ENCODE measurements at places on chromosomes 5 and 9.

GRCh38 chr5:150113047-150113744 lies 26.8 kb upstream of the CSF1R start:
- no peak for DNase-seq

DNA sequence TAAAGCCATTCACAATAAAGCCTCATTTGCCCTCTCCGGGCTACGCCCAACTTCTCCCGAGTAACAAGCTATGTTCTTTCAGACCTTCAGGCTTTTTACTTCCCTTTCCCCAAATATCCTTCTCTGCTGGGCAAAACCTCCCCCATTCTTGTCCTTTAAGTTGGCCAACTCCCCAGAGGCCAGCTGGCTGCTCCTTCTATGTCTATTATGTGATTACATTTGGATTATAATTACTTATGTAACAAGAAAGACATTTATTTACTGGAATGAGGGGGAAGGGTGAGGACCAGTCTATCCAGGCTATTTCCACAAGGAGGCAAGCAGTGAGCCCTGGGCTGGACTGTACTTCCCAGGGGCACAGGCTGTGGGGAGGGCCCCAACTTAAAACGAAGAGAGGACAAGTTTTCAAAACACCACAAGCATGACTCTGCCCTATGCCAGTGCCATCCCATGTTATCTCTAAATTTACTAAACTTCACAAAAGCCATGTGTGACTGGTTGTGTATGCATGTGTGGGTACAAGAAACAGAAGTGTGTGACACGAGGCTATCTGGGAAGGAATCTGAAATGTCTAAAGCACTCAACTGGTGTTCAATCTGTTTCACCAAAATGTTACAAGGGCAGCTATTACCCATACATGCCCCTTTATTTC lies 84.5 kb downstream of the GNAQ start:
- DNase-seq = no peak

DNA sequence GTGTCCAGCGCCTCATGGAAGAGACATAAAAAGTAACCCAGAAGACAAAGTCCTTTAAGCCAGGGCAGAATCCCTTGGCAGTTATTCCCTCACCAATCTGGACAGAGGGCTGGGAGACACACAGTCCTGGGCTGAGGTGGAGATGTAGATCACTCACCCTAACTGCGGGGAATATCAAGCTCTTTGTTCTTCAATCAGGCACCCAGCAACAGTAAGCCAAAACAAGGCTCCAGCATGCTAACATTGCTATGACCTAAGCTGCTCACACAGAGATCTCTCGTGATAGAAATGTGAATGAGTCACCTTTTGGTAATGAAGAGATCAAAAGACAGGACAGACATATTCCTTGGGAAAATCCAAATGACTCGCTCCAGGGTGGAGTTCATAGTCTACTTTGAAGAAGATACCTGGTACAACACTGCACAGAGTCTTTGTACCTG lies 101.3 kb downstream of the FBN2 start:
- DNase-seq = no peak

GRCh38 chr5:90855296-90856010 lies 296.9 kb downstream of the ADGRV1 start:
- no peak for DNase-seq

- DNase-seq = no peak
Observed at GRCh38 chr5:91079037-91079436, 304.1 kb downstream of the ARRDC3 start.

DNA sequence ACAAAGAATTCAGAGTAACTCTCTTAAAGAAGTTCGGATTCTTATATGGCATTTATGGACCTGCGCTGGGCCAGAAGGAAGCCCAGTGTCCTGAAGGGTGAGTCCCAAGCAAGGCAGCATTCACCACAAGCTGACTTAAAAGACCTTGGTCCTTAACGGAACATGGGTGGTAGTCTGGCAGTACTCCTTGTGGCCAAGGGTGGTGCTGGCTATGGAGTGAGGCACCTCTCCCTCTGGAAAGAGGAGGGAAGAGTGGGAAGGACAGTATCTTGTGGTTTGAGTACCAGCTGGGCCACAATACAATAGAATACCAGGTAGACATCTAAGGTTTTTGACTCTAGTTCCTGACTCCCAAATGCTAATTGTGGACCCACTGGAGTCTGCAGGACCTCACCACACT lies 425.7 kb upstream of the CYLC2 start:
- no peak for DNase-seq

- no peak for DNase-seq
Observed at GRCh38 chr9:3074247-3074646, 230.4 kb upstream of the PUM3 start.

DNA sequence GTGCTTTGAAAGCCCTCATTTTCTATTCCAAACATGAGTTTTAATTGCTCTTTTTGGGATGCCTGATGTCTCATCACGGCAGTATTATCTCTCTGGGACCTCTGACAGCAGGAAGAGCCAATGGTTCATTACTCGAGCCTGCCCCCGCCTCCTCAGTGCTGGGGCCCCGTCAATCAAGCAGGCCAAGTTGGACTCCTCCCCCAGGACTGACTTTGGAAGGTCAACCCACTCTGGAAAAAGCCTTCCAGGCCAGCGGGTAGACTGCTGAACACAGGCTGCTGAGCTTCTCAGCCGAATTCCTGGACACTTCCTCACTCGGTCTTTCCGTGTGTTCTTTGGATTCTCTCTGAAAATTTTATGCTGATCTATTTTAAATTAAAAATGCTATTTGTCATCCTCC lies 9.5 kb upstream of the BARHL1 start:
- DNase-seq = no peak

DNA sequence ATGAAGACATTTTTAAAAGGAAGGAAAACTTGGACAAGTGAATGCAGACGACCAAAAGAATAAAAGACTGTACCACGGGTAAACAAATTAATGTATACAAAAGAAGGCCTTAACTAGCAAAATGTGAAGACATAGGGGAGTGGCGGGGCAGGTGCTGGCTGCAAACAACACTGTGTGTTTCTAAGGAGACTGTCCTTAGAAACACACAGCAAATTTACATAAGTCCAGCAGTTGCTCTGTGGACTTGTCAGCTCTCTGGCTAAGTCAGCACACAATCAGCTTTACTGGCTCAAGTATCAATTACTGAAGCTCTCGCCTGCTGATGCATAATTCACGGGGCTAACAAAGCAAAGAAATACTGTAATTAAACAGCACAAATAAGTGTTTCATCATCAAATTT lies 24.8 kb downstream of the PTBP3 start:
- peak; percentile 69 for DNase-seq

DNA sequence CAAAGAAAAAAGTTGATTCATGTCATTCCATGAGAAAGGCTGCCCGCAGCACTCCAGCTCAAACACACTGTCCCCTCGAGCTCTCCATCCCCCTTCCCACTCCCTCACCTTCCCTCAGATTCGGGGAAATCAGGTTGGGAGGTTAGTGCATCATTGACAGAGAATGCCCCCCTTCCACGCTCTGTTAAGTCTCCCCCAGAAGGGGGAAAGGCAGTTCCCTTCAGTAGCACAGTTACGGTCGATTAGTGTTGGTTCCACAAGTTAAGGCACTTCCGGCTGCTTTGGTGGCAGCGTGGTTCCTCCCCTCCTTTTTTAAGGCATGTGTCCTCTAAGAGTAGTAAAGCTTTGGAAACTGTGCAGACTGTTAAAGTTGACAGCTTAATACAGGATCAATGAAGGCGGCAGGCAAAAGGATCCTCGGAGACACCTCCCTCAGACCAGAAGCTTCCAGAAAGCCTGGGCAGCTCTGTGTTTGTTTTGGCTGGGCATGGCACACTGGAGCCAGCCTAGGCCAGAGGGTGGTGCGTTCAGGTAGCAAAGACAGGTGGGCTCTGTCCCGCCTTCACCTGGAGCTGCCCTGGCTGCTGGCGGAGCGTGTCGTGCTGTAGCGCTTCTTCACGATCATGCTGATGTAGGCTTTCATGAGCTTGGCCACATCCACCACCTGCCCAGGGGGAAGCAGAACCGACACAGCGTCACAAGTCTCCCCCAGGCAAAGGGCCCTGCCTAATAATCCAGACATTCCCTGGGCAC lies 49.5 kb upstream of the RETREG1 start:
- no peak for DNase-seq

GRCh38 chr5:99129768-99130501 lies 201.1 kb upstream of the CHD1 start:
- DNase-seq = no peak

DNA sequence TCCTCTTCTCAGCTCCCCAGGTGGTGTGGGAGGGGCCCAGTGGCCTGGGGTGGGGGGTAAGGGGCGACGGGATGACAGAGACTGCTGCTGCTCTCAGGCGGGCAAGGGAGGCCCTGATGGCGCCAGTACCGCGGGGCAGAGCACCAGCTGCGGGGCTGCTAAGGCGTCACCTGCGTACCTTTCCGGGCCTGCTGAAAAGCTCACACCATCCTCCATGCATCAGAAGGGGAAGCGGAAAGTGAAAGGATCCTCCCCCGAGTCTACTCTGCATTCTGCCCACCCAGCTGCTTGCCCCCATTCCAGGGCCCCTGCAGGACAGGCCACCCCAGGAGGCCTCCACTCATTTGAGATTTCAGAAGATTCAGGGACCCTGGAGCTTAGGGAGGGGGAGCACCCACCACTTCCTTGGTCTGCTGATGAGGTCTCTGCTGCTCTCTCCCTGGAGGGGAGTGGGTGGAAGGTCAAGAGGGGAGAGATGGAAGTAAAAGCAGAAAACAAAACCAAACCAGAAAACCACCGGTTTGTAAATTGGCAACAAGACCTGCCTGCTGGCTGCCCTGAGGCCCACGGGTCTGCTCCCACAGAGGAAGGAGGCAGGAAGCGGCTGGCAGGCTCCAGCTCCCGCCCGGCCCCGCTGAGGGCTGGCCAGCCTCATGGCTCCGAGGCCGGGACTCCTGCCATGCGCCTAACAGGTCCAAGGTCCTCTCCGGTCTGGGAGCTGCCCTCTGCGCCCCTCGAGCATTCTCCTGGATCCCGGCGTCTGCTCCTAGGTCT lies 33.6 kb downstream of the PRRT1B start:
- DNase-seq = no peak

- no peak for DNase-seq
Observed at GRCh38 chr9:126157423-126157822, 169.2 kb upstream of the MVB12B start.

DNA sequence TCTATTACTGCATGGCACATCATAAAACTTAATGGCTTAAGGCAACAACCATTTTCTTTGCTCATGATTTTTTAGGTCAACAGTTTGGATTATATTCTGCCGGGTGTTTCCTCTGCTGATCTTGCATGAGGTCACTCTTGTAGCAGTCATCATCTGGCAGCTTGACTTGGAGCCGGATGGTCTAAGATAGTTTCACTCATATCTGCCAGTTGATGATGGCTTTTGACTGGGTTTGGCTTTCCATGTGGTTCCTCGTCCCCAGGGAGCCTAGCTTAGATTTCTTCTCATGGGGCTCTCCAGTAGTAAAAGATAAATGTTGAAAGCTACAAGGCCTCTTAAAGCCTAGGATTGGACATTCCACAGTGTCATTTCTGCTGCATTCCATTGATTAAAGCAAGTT lies 27.4 kb downstream of the LNPEP start:
- DNase-seq = no peak

- DNase-seq = no peak
Observed at GRCh38 chr9:105290418-105290817, 46.0 kb downstream of the SLC44A1 start.

DNA sequence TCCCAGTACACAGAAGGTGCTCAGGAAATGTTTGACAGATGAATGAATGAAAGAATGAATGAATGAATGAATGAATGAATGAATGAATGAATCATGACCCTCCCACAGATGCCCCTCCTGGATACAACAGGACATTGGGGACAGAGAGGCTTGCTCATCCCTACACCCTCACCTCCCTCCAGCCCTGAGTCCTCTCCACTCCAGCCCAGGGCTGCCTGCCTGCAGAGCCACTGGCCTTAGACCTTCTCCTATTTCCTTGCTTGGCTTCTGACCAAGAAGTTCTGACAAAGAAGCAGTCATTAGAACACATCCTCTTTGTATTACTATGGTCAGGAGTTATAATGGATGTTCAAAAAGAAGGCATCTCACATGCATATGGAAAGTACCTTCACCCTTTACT lies 240.7 kb upstream of the DAPK1 start:
- no peak for DNase-seq

DNA sequence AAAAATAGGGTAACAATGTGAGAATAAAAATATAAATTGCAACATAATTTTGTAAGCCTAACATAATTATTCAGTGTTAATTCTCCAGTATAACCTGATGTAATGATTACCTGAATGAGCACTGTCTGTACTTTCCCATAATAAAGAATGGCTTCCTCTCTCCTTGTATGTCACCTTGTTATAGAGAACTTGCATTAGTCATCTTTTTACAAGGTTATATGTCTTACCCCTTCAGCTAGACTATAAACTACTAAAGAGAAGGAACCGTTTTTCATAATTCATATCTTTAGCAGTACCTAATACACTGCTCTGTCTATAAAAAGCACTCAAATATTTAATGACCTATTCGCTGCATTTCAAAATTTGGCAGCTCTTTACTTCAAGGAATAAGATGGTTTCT lies 19.8 kb downstream of the STRBP start:
- DNase-seq = no peak

DNA sequence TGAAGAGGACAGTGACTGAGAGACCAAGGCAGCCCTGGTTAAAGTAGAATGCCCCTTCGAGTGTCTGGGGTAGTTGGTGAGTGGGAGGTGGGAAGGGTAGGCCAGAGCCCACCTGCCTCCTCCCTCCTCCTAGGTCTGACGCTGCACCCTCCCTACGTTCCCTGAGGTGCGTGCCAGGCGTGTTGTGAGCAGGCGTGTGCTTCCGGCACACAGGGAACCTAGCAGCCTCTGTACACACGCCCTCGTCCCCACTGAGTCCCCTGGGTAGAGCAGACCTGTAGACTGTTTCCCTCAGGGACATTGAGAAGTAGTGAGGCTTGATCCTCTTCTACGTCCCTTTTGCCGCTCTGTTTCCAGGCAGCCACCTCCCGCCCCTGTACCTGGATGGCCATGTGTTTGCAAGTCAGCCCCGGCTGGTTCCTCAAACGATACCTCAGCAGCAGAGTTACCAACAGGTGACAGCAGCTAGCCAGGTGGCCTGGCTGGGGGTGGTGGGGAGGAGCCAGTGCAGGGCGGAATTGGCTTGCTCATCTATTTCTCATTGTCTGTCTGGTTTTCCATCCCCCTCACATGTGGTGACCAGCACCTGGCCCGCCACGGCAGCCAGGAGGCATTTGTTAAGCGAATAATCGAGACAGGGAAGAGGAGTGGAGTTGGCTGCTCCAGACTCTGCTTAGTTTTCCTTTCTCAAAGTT lies 16.8 kb upstream of the POMT1 start:
- DNase-seq = no peak

- DNase-seq = no peak
Observed at GRCh38 chr9:27421577-27421976, 102.5 kb upstream of the IFNK start.

DNA sequence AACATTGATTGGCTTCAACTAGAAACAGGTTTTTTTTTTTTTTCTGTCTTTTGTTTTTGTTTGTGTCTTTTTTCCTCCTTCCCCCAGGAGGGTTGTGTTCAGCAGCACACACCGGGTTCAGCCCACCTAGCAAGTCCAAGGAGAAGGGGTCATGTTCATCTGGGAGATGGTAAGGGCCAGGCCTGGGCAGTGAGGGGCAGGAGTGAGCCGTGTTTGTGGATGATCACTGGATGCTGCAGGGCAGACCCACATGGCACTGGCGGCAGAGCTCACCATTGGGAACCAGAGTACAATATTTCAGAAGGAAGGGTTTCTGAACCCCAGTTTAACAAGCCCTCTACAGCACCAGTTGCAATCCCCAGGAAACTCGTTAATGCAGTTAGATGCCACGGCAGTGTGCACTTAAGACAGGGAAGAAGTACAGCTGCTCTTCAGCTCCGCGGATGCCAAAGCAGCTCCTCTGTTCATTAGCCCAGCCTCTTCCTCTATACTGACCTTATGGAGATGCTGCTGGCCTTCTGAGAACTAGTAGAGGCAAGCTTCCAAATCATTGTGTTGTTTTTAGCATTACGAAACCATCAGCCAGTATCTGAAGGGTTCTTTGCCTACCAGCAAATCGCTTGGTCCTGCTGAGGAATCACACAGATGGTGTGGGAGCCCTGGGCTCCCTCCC lies 508.2 kb upstream of the WWC1 start:
- DNase-seq = no peak
